Hypothalamus (tissue), 51 donors: ENCODE measurements at places on chromosomes 7 and 10.
A peak's percentile ranks its signal among the peaks of the same experiment; 100 is the strongest.

GRCh38 chr10:84825330-84825729, 496.9 kb downstream of the CCSER2 start:
- no peak for DNase-seq

DNA sequence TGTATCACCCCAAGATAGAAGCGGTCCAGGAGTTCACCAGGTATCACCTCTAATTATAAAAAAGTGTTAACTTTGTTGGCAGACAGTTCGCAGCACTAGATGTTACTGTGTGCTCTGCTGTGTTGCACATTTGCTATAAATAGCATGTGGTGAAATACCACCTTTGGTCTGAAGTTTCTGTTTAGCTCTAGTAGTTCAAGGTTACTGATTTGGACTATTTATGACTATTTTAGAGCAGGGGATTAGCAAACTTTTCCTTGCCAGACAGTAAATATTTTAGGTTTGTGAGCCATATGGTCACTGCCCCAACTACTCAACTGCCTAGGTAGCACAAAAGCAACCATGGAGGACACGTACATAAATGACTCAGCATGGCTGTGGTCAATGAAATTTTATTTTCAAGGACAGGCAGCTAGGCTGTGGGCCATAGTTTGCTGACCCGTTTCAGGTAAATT, 16.5 kb downstream of the DENND10 start:
- DNase-seq, result no peak

DNA sequence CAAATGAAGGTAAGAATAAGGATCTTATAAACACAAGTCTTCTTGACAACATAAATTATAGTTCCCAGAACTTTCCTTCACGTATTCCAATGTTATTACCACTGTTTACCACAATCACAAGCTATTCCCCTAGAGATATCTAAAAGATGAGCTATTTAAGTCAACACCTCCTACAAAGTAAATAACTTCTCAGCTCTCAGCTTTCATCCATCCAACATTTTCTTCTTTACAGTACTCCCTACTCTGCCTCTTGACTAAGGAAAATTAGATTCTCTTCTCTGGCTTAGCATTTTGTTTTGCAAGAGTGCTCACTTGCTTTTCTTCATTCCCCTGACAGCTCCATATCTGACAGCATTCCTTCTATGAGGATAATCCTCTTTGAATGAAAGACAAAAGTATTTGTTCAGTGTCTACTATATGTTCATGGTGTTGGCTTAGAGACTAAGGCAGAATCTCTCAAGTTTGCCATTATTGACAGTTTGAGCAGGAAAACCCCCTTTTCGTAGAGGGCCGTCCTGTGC, 93.0 kb upstream of the IL6 start:
- no peak for DNase-seq

- DNase-seq, result peak; percentile 32
Measured at GRCh38 chr10:102419269-102420180, 940 bp upstream of the PSD start.

- no peak for DNase-seq
Measured at GRCh38 chr7:4840079-4840501, 21.7 kb downstream of the PAPOLB start.

DNA sequence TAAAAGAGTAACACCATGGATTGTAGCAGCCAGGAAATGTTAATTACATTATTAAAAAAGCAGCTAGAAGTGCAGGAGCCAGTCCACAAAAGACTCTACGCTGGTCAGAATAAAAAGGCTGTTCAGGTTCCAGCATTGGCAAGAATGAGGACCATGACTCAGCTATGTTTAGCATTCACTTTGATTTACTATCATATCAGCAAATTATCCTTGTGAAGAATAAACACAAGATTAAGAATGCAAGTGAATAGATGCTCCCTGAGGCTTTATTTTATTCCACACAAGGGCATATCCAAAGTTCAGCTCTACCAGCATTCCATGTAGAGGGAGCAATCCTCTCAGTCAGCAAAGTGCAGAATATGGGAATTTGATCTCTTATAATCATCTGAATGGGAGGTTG, 13.6 kb downstream of the DGKB start:
- DNase-seq, result no peak

DNA sequence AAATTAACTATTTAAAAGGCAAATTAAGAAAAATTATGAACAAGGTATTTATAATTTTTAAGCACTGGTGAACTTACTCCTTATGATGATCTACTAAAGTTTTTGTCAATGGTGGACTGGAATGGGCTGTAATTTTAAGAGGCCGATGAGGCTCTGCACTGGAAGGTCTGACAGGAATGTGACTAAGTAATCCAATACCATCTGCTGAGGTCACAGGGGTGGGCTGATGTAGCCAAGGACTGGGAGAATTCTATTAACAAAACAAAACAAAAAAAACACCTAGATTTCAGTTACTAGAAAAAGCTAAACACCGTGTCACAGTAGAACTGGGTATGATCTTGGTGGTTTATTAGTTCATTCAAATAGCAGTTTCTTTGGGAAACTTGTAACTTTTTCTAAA, 75.9 kb downstream of the NRBF2 start:
- DNase-seq, result no peak

- no peak for DNase-seq
Measured at GRCh38 chr7:38273286-38273995, at the start of gene TARP. TARP (minus strand) TSS chr7:38273636.

GRCh38 chr7:132732321-132732865, 156.1 kb upstream of the PLXNA4 start:
- no peak for DNase-seq

GRCh38 chr7:114212721-114213429, 201.7 kb upstream of the FOXP2 start:
- DNase-seq, result no peak
